ENCODE measurements at places on chromosomes 6 and 20.

- H3K4me3 ChIP-seq, result no peak overlapping the region
- H3K27me3 ChIP-seq, result no peaks in the 10 kb centered on the region
- no peaks in the 10 kb centered on the region for H3K4me1 ChIP-seq
- H3K27ac ChIP-seq, result no peak overlapping the region
These were observed 17.5 kb upstream of the BMP5 start for GRCh38 chr6:55892749-55893357.

- no peak overlapping the region for H3K27ac ChIP-seq
- H3K27me3 ChIP-seq, result no peaks in the 10 kb centered on the region
- no peak overlapping the region for H3K4me3 ChIP-seq
- H3K36me3 ChIP-seq, result no peaks in the 10 kb centered on the region
These were observed 96.2 kb downstream of the PLCB1 start for GRCh38 chr20:8228315-8228714.

DNA sequence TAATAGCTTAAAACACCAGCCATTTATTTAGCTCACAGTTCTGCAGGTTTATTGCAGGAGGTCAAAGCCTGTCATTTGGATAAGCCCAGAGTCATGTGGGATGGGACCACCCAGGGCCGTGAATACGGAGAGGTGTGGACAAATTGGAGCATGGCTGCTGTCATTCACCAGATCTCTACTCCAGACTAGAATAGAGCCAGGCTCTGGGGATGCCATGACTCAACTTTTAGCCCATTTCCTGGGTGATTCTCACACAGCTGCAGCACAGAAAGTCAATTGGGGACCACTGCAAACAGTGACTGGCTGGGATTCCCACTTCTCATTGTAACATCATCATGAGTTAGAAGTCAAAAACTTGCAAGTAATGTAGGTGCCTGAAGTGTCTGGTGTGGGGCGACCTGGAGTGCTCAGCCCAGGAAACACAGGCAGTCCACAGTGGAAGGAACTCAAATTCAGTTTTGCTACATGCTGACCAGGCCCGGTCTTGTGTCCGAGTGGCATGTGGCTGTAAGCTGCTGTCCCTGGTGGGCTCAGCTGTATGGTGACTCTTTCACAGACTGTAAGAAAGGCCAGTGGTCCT lies 174.3 kb downstream of the SCP2D1 start:
- no peak for DNase-seq
- no peaks in the 10 kb centered on the region for H3K36me3 ChIP-seq
- no peaks in the 10 kb centered on the region for H3K27me3 ChIP-seq
- H3K4me1 ChIP-seq, result no peaks in the 10 kb centered on the region
- H3K27ac ChIP-seq, result no peak overlapping the region

DNA sequence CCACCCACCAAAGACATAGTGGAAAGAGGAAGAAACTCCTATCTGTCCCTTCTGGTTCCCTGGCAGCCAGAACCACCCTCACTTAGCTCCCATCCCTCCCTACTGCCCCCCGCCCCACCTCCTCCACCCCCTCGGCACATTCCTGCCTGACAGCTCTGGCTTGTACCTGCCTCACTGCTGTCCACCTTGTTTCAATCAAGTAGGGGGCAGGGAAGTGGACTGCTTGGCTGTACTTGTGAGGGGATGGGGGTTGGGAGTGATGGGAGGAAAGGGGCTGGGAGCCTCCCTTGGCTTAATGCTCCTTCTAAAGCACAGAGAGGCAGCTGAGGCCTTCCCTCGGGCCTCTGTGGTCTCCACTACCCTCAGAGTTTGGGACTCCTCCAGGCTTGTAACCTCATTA lies 22.1 kb upstream of the ZNF76 start:
- DNase-seq, result no peak
- H3K4me1 ChIP-seq, result peaks cover 8% of the 10 kb centered on the region
- peak overlapping the region; percentile 78 for H3K27ac ChIP-seq
- H3K4me3 ChIP-seq, result no peak overlapping the region

GRCh38 chr20:48681201-48681872 lies 146.5 kb downstream of the PREX1 start:
- no peak for DNase-seq
- no peak overlapping the region for H3K27ac ChIP-seq
- no peak overlapping the region for H3K4me3 ChIP-seq
- H3K36me3 ChIP-seq, result peaks cover 37% of the 10 kb centered on the region
- H3K4me1 ChIP-seq, result peaks cover 35% of the 10 kb centered on the region
- no peaks in the 10 kb centered on the region for H3K27me3 ChIP-seq

DNA sequence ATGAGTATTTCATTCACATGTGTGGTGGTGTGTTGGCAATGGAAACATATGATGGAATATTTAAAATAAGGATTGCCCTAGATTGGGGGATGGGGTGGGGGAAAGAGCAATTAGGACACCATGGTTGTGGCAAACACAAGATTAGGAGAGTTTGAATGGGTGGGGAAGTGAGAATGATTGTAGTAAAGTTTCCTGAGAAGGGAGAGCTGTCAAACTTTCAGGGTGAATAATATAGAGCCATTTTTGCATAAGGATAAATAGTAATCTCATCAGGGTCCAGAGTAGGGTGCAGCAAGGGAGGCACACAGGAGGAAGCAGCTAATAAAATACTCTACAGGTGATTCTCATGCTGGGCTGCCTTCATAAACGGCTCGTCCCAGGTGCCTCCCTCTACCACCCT lies 294.9 kb upstream of the MARCKS start:
- H3K4me3 ChIP-seq, result no peak overlapping the region
- no peak for DNase-seq
- H3K27ac ChIP-seq, result no peak overlapping the region
- H3K27me3 ChIP-seq, result no peaks in the 10 kb centered on the region
- no peaks in the 10 kb centered on the region for H3K4me1 ChIP-seq
- no peaks in the 10 kb centered on the region for H3K36me3 ChIP-seq

GRCh38 chr6:111774346-111774703 lies 98.9 kb downstream of the FYN start:
- DNase-seq, result no peak
- H3K27ac ChIP-seq, result no peak overlapping the region
- no peaks in the 10 kb centered on the region for H3K4me1 ChIP-seq

DNA sequence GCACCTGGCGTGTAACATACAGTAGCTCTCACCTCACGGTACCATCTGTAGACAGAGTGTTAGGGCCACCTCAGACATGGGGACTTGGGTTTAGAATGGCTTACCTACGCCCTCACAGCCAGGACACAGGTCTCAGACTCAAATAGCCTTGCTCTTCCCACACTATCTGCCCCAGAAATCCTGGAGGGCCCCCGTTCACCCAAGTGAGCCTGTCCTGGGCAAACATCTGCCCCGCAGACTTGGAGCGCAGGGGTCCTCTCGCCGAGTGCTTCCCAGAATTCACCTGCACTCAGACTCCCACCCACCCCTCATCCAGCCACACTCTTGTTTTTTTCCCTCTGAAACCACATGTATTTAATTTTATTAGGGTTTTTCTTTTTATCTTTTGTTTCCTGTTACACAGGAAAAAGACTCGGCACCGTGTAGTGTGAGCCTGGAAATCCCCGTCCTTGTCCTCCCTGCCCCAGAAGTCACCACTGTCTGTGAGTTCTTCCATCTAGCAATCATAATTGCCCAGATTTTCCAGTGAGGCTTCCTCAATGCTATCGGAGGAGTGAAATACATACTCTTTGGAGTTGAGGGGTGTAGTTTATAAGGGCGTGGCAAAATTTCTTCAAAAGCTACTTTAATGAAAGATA lies 17.1 kb upstream of the MAP1LC3A start:
- no peaks in the 10 kb centered on the region for H3K4me1 ChIP-seq
- DNase-seq, result no peak
- H3K27ac ChIP-seq, result no peak overlapping the region
- H3K36me3 ChIP-seq, result peaks cover 52% of the 10 kb centered on the region
- H3K27me3 ChIP-seq, result no peaks in the 10 kb centered on the region
- no peak overlapping the region for H3K4me3 ChIP-seq

DNA sequence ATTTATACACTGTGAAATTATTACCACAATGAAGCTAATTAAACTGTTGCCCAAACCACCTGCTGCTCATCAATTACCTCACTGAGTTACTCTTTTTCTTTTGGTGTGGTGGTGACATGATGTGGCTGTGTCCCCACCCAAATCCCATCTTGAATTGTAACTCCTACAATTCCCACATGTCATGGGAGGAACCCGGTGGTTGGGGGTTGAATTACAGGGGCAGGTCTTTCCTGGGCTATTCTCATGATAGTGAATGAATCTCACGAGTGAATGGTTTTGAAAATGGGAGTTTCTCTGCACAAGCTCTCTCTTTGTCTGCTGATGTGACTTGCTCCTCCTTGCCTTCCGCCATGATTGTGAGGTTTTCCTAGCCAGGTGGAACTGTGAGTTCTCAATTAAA lies 145.0 kb downstream of the LRRC1 start:
- no peak overlapping the region for H3K27ac ChIP-seq
- no peak overlapping the region for H3K4me3 ChIP-seq
- peaks cover 11% of the 10 kb centered on the region for H3K4me1 ChIP-seq
- DNase-seq, result no peak
- no peaks in the 10 kb centered on the region for H3K27me3 ChIP-seq

DNA sequence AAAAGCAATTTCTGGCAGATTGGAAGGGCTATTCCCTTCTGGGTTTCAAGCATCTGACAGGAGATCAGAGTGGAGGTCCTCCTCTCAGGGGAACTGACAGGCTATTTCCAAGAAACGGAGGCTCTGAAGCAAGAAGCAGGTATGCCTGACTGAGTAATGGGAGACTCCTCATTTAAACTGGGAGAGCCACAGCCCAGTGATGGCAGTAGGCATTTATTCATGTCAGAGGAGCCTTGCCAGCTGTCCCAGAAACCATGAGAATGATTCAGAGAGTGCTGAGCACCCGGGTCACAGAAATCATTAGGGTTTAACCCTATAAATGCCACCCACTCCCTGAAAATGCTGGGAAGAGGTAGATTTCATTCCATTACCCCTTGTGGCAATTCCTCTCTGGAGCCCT lies 247.5 kb upstream of the RNF217 start:
- H3K27ac ChIP-seq, result no peak overlapping the region
- H3K27me3 ChIP-seq, result no peaks in the 10 kb centered on the region
- DNase-seq, result no peak
- no peaks in the 10 kb centered on the region for H3K4me1 ChIP-seq

Data from ascending aorta (tissue), 2 donors.